T-cell (primary cell): ENCODE measurements at places on chromosomes 13 and 19.

DNA sequence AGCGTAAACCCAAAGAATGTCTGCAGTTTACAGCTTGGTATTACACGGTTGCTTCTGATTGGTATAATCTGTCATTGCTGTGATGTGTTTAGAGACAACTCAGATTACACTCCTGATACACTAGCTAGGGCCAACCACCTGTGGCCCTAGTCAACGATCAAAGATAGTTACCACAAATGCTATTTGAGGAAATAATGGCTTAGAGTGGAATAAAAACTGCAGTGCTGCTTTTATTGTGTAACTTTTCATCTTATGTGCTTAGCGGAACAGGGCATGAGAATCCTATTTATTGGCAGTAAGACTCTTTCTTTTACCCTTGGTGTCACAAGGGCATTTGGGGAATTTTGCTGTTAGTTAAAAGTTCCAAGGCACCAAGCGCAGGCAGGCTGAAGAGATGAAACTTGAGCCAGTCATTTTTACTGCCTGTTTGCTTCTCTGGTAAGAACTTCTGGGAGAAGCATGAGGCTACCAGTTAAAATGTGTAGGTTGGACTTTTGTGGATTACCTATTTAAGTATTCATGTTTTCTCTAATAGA, 363.3 kb downstream of the KCNRG start:
- no peak for DNase-seq

DNA sequence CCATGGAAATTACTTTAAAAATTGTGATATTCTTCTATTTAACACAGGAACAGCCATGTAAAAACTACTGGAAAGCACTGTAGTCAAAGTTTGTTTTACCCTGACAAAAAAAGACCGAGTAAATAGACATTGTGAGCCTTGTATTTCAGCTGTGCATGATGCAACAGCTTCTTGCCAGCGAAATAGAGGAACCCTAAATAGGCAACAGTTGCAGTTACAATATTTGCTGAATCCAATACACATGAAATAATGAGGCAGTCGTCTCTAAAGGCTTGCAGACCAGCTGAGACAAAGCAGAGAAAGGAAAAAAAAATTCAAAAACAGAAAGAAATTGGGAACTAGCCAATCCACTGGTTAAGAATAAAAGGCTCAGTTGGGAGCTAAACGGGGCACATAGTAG, 1001.1 kb downstream of the OLFM4 start:
- DNase-seq: no peak

DNA sequence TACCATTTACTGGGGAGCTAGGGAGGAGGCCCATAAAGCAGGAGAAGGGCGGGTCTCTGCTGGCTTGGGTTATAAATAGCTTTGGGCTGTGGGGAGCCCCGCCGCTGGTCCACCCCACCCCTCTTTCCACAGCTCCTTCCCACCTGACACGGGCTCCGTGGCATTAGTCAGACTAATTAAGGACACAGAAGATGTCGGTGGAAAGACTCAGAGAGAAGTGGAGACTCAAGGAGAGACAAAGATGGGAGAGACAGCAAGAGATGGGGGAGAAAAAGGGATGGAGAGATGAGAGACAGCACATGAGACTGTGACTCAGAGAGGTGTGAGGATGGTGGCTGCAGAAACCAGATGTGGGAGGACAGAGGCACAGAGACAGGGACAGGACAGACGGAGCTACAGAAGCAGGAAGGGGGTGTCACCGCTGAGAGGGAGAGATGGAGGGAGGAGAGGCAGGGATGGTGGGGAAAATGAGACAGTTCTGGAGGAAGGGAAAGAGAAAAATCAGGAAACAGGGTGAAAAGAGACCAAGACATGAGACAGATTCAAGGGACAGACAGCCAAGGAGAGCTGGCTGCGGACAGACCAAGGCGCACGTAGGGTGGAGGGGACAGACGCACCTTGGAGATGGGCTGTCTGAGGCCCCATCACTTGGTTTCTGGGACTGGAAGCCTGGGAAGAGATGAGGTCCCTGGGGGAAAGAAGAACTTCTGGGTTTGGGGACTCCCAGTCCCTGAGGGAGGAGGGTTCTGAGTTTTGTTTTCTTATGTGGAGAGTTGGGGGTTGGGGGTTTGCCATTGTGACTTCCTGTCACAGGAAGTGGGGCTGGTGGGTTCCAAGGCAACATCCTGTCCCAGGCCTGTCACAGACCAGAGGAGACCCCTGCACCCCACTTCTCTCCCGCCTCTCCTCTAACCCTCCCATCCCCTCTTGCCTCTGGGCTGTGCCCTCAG, 4.1 kb downstream of the ARHGEF1 start:
- DNase-seq: peak; percentile 79

DNA sequence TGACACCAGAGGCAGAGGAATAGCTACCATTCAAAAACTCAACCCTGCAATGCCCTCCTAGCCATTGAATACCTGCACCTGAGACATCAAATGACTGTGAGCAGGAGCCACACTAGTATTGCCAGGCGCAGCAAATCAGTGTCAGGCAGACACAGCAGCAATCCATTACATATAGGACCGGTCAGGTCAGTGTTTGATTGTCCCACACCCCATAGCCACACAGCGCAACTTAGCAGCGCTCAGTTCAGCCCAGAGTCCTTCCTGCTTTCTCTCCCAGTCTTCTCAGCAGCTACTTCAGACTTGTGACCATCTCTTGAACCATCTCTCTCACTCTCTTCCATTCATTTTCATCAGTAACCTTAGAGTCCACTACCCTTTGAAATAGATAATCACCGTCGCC, 181.6 kb upstream of the GPR12 start:
- DNase-seq: no peak

DNA sequence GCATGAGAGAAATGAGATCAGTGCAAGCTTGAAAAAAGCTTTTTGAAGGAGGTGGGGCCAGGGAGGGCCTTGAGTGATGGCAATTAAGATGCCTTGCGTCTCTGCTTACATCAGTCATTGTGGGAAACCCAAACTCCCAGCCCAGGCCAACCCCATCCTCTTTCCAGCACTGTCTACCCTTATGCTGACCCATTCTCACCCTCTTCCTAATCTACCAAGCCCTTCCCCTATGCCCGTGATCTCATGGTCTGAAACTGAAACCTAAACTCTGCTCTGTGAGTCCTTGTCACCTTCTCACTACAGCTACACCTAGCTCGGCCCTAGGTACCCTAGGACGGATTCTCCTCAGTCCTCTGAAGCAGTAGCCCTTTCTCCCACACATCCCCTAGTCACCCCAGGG, 36.0 kb upstream of the SERP2 start:
- no peak for DNase-seq

- no peak for DNase-seq
These were observed 158.9 kb upstream of the SGCG start for GRCh38 chr13:23021906-23022305.

DNA sequence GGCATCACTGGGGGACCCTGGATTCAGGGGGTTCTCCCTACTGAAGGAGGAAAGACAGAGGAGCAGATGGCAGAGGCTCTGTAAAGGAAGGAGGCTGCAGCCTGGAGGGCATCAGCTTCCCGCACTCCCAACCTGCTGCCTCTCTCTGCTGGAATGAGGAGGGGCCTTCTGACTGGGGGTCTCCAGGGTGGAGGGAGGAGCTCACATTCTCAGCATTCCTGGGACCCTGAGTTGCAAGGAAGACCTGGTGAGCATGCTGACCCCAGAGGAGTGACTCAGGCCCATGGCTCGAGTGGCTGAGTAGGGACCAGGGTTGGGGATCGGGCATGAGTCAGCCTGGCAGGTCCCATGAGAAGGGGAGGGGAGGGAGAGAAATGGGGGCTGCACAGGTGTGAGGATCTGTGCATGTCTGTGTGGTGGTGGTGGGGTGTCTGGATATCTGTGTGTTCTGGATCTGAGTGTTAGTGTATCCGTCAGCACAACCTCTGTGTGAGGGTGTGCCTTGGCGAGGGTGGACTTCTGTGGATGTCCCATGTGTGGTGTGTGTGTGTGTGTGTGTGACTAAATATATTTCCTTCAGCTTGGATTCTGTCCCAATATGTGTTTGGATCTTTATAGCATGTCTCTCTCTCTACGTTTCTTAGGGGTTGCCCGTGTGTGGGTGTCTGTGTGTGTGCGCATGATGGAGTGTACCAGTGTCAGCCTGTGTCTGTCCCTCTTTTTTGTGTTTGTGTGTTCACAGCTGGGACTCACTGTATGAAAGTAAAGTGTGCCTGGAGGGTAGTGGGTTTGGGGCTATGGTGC, 4.6 kb downstream of the AXL start:
- no peak for DNase-seq

GRCh38 chr19:10727685-10728201, 9.9 kb downstream of the DNM2 start:
- DNase-seq: no peak

DNA sequence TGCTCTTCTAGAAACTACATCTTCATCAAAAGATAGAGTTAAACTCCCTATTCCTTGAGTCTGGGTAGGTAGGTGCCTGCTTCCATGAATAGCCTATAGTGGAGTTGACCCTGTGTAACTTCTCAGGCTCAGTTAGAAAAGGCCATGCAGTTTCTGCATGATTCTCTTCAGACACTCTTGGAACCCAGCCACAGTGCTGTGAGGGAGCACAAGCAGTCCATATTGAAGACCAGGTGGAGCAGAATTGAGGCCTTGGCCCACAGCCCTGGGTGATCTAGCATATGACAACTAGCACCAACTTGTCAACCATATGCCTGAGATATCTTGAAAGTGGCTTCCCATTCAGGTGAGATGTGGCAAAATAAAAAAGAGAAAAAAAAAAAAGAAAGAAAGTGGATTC, 10.3 kb upstream of the PAN3 start:
- no peak for DNase-seq

GRCh38 chr19:45577111-45577905, 7.3 kb downstream of the OPA3 start:
- no peak for DNase-seq

GRCh38 chr19:44943801-44944249, 1.8 kb downstream of the APOC4 start:
- DNase-seq: no peak

DNA sequence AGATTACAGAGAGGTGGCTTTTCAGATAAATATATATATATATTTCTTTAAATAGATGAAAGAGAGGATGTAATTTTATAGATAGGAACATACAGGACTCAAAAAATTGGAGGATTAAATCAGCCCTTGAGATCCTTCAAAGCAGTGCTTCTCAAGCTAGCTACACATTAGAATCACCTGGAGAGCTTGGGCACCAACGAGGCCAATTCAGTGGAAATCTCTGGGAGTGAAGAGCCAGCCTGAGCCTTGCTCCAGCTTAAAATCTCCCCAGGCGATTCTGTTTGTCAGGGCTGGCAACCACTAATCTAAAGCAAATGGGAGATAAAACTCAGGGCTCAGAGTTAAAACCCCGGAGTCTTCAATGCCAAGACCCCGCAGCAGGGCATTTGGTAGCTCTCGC, 15.0 kb upstream of the CLN5 start:
- DNase-seq: no peak

- DNase-seq: peak; percentile 45
These were observed 2.8 kb downstream of the JSRP1 start for GRCh38 chr19:2253106-2254063.

DNA sequence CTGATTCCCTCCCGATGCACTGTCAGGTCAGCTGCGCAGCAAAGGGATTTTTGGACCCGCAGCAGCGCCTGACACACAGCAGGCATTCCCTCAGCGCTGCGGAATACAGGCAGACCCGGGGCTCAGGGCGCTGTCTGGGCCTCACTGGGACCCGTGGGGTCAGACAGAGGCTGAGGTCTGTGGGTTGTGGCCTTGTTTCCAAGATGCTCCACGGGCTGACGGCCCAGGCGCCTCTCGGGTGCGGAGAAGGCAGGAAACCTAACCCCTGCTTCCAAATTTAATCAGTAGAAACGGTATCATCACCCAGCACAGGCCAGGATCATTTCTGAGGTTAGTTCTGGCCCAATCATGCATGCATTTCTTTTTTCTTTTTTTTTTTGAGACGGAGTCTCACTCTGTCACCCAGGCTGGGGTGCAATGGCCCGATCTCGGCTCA, 686 bp upstream of the RNF126 start:
- no peak for DNase-seq

- no peak for DNase-seq
These were observed 543.6 kb upstream of the GPC6 start for GRCh38 chr13:92682832-92683517.

DNA sequence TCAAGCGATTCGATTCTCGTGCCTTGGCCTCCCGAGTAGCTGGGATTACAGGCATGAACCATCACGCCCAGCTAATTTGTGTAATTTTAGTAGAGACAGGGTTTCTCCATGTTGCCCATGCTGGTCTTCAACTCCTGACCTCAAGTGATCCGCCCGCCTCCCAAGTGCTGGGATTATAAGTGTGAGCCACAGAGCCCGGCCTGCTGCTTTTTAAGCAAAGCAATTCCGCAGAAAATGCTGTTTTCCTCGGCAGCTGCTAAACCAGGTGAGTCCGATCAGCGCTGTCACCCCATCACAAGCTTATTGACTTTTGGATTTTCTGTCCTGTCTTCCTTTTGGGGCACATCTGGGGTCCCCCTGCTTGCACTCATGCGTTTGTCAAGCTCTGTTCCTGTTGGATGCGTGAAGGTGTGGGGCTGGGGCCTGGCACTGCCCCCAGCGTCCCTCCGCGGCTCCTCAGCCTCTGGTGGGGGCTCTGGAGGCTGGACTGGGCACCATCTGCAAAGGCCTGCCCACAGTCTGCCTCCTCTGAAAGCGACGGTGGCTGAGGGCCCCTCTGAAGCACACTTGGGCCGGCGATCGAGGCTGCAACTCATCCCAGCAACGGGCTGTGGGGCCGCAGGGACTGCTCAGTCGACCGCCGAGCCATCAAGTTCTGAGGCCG, 25.7 kb downstream of the CEBPG start:
- no peak for DNase-seq

GRCh38 chr19:47284324-47284899, 9.7 kb downstream of the INAFM1 start:
- DNase-seq: no peak
